Activated CD4-positive, alpha-beta T cell treated with anti-CD3 and anti-CD28 coated beads for 36 hours (primary cell): ENCODE measurements at places on chromosomes 11 and 22.
A peak's percentile ranks its signal among the peaks of the same experiment; 100 is the strongest.

DNA sequence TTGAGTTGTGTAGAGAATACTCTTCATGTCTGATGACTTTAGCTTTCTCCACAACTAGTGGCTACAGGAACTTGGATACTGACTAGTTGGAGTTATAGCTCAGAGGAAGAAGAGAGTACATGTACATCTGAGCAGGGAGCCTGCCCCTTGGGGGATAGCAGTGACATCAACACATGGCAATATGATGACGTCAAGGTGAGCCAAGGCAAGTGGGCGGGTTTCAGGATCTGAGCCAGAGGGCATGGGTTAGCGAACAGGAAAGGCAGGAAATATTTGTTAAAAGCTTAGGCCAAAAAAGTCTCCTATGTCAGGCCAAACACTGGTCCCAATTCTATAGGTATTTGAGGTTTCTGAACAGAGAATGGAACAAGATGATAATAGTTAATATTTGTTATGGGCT, 42.0 kb upstream of the HORMAD2 start:
- no peak for DNase-seq

GRCh38 chr22:17065433-17065832, 19.4 kb upstream of the IL17RA start:
- DNase-seq, result no peak

- DNase-seq, result no peak
Measured at GRCh38 chr11:11211186-11211585, 141.9 kb downstream of the CSNK2A3 start.

GRCh38 chr11:66936311-66936711, 21.9 kb downstream of the PC start:
- DNase-seq, result no peak

- DNase-seq, result no peak
Measured at GRCh38 chr11:96105197-96105895, 181.4 kb upstream of the MTMR2 start.

DNA sequence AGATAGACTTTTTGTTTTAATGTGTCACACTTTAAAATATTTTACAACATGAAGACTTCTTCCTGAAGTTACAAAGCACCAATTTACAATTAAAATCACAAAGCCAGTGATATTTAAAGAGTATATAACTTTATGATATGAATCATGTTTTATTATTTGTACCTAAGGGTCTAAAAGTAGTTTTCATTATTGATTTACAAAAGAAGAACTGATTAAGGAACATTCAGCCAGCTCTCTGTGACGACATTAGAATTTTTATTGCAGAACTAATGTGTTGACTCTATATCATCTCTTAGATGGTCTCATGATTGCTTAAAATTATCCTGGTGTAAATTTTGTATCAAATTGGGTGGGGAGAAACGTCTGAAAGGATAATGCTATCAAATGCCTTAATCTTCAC, 82.8 kb upstream of the ALKBH3 start:
- DNase-seq, result no peak

DNA sequence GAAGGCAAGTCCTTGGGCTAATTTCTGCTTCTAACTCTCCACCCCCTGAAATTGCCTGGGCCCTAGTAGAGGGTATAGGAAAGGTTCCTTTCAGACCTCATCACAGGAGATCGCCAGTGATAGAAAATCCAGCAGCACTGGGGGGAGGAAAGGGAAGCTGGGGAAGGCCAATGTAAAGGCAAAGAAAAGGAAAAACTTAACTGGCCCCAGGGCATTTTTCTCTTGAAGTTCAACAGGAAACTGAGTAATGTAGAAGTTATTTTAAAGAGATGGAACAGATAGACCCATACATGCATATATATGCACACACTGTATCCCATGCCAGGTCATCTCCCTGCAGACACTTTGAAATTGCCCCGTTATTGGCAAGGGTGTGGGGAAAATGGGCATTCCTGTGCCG, 134.0 kb downstream of the TRIM44 start:
- no peak for DNase-seq

GRCh38 chr11:124724979-124725718, 14.6 kb upstream of the NRGN start:
- no peak for DNase-seq

DNA sequence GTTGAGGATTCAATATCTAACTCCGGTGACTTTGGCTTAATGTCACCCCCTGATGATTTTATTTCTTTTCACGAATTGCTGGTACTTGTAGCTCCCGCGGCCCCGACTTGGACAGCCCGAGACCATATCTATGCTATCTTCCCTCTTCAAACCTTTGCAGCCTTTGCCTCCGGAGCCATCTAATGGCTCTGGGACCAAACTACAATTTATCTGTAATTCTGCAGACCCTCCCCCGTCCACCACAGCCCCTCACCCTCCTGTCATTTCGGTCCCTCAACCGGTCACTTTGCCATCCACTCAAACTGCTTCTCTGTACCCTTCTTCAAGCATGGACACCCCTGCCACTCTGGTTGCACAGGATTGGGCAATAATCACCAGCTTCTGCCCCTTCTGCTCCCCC, 25.7 kb upstream of the ALDH3B2 start:
- DNase-seq, result no peak

DNA sequence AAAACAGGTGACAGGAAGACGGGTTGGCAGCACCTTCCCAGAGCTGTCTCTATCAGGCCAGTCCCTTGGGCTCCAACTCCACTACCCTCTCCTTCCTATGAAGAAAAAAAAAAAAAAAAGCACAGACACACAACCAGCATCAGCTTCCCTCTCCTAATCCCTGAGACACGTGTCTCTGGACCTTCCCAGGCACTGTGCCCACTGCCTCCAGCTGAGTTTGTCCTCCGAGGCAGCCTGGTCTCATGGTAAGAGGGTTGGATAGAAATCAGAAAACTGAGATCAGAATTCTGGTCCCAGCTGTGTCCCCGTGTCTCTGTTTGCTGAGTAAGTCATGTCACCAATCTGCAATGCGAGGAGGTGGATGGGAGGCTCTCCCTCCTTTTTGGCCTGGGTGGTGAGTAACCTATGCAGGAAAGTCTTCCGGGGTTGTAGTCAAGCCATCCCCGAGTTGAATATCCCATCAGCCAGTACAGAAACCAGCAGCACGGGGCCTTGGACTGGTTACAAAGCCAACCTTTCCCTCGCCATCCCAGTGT, 193.7 kb upstream of the TBCEL start:
- DNase-seq, result no peak

DNA sequence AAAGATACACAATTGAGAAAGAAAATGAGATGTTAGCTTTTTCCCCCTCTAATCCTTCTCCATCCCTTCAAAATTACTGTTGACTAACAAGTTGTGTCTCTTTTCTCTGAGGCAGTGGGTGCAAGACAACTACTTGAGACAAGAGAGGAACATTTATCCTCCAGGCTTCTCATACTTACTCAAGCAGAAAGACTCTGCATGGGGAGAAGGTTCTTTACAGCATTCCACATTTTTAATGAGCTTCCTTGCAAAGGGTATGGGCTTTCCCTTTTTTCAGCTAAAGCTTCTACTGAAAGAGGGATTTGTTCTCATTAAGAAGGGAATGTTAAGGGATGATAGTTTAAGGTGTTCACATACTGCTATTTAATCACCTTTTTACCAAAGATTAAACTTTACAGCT, 47.8 kb downstream of the PAX6 start:
- no peak for DNase-seq

- DNase-seq, result no peak
Measured at GRCh38 chr11:75576017-75576416, 14.0 kb downstream of the SERPINH1 start.

- DNase-seq, result no peak
Measured at GRCh38 chr22:23685205-23685784, 5.5 kb upstream of the RGL4 start.

DNA sequence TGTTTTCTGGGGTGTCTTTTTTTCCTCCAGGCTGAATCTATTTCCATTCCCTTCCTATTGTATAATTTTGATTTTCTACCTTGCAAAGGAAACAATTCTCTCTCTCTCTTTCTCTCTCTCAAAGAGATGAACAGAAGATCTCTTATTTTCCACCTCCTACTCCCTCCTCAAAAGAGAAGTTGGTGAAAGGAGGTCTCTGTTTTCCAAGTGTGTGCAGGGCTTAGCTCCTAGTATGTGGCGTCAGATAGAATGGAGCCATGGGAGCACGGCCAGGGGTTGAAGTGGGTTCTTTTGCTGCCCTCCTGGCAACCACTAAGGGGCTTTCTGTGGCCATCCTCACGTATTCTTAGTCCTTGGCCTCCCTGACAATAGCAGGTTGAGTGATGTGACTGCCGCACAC, 480 bp downstream of the TRIM34 start:
- no peak for DNase-seq

GRCh38 chr22:38843657-38844314, at the start of gene NPTXR:
Gene NPTXR, minus strand, starts transcription at chr22:38844028.
- DNase-seq, result peak; percentile 55

DNA sequence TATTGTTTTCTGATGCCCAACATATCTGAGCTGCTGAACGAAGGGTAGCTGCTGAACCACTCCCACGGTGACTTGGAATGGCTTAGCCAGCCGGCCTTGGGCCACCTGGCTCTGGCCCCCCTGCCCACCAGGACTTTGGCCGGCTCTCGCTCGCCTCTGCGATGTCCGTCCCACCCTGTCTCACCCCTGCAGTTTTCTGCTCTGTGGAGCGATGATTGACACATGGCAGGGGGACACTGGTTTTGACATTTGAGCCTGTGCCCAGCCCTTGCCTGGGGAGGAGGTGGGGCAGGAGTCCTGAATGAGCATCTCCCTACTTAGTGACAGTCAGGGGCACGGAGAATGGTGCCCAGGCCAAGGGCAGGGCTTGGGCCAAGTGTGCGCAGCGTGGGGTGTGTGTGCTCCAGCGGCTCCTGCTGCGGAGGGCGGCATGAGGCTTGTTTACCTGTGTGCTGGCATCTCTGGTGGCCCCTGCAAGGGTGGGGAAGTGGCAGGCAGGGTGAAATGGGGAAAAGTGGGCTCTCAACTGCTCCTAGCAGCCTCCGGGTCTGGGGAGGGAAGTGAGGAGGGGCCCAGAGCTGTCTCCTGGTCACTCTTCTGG, 15.7 kb upstream of the CDKN1C start:
- no peak for DNase-seq

DNA sequence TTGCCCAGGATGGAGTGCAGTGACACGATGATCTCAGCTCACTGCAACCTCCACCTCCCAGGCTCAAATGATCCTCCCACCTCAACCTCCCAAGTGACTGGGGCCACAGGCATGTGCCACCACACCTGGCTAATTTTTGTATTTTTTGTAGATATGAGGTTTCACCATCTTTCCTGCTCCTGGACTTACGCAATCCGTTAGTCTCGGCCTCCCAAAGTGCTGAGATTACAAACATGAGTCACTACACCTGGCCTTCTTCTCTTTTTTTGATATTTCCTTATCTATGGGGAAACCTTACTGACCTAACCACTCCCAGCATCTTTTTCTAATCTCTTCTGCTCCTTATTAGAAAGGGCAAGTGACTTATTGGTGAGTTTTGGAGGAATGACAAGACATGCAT, 121.7 kb upstream of the CHORDC1 start:
- no peak for DNase-seq

- no peak for DNase-seq
Measured at GRCh38 chr11:12494699-12495098, 117.3 kb downstream of the PARVA start.

DNA sequence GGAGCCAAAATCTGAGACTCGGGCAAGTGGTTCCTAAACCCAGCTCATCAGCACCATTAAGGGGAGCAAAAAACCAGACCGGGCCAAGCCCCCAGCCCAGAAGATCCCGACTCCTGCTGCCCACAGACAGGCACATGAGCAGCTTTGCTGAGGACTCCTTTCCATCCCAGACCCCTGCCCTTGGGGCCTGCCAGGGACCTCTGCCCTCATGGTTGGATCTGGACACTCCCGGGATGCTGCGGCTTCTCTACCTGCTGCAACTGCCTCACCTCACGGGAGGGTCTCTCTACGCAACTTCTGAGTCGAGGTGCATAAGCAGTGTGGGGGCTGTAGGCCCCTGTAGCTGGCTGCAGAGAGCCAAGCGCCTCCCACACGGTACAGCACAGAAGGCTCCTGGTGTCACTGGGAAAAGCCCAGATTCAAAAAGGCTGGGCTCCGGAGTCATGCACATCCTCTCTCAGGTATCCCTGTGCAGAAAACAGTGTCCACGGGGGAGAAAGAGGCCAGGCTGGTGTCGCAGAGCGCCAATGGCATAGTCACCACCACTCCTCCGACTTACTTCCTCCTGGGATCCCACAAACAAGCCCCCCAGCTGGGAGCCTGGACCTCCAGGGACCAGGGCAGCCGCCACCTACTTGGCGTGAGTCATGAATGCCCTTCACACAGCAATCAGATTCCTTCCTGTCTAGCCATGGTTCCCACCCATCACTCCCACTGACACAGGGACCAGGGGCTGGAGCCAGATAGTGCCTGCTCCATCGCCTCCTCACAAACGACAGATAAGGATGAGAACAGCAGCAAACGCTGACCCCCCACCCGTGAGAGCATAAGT, 122.1 kb downstream of the BCR start:
- DNase-seq, result no peak

DNA sequence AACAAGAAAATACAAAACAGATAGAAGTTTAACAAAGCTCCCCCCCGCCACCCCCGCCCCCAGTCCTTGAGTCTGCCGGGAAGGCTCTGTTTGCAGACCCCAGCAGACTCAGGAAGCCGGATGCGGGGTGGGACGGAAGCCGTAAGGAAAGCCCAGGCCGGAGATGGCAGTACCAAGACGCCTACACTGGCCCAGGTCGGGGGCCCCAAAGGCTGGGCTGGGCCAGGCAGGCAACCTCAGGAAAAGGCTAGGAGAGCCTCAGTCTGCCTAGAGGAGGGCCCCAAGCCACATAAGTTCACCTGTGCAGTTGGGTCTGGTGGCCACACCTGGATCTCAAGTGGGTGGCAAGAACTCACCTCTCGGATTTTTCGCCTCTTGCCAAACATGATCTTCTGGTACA, 4.0 kb upstream of the GAL3ST1 start:
- no peak for DNase-seq

DNA sequence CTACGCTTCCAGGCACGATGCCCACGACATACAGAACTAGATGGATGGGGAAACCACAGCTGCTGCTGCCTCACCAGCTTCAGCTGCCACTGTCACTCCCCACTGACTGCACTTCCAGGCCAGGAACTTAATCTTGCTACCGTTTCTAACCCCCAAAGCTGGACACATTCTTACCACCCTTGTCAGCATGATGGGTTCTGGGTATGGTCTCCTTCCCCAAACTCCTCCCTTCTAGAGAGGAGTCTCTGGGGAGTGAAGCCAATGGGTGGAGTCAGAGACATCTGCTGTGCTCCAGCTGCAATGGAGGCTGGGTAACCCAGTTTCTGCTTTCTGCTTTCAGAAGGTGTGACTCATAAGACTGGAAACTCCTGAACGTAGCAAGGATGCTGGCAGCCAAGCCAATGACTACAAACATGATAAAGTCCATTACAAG, 87.0 kb upstream of the THY1 start:
- peak; percentile 66 for DNase-seq

DNA sequence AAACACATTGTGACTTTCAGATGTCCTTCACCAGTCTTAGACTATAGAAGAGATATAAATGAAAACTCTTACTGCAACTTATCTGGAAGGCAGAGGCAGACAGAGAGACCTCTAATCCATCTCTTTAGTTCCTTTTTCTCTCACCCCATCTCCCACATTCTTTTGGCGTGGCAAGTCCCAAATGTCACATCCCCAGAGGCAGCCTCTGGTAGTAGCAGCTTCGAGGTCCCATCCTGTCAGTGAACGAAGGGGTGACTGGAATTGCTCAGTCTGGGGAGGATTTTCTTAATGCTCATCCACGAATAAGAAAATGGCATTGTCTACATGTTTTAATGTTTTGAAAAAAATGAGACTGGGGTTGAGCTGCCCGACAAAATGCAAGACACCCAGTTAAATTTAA, 201.4 kb downstream of the GRIA4 start:
- DNase-seq, result no peak

- DNase-seq, result no peak
Measured at GRCh38 chr22:38034278-38034882, 22.8 kb upstream of the PICK1 start.
